Germinal center (tissue), 1 donor: ENCODE measurements at places on chromosomes 5 and 9.
A peak's percentile ranks its signal among the peaks of the same experiment; 100 is the strongest.

DNA sequence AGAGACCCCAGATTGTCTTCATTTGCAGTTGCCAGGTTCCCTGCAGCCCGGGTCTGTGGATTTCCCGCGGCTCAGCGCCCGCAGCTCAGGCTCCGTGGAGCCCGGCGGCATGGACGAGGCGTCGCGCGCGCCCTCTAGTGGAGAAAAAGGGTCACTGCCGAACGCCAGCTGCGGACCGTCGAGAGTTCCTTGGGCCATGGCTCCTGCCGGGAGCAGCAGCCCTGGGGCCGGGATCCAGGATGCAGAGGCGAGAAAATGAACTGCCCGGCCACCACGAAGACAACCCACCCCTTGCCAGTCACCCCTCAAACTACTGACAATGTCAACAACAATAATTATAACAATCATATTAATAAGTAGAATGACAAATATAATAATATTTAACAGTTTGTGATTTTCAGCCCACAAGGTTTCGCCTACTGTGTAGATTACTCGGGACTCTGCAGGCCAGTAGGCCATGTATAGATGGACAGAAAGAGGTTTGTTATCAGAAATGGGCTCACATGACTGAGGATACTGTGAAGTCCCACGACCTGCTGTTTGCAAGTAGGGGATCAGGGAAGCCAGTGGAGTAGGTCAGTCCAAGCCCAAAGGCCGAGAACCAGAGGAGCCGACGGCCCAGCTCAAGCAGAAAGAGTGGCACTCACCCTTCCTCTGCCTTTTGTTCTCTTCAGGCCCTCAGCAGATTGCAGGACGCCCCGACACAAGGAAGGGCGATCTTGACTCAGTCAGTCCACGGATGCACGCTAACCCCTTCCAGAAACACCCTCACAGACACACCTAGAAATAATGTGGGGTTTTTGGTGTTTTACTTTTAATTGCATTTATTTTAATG is 43.1 kb downstream of the BOD1 start:
- DNase-seq, result peak; percentile 66

DNA sequence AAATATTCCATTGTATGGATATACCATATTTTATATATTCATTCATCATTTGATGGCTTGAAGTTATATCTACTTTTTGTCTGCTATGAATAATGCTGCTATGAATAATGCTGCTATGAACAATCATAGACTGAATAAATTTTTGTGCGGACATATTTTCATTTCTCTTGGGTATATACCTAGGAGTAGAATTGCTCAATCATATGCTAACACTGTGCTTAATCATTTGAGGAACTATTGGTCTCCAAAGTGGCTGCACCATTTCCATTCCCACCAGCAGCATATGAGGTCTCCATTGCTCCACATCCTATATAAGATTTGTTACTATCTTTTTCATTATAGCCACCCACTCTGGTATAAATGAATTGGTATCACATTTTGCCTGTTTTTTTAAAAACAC is 18.3 kb upstream of the TEK start:
- DNase-seq, result no peak

DNA sequence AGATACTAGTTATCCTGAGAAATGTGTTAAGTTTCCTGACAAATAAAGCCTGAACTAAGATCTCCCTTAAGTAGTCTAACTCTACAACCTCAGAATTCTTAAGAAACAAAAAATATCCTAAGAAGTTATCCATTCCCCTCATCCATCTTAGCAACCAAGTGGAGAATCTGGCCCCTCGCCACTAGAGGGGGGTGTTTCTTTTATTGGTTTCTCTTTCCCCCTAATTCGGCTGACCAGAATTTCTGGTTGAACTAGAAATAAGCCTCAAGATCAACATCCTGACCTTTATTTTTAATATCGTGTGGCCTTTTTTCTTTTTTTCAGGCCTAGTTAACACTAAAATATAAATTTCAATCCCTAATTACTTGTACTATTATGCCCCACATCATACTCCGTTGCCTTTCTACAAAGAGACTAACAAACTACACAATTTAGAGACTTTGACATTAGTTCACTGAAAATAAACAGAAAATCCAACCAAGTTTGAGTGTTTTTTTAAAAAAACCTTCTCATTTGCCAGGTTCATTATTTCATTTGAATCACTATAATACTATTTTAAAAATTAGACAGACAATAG is 14.3 kb upstream of the NR4A3 start:
- peak; percentile 70 for DNase-seq

DNA sequence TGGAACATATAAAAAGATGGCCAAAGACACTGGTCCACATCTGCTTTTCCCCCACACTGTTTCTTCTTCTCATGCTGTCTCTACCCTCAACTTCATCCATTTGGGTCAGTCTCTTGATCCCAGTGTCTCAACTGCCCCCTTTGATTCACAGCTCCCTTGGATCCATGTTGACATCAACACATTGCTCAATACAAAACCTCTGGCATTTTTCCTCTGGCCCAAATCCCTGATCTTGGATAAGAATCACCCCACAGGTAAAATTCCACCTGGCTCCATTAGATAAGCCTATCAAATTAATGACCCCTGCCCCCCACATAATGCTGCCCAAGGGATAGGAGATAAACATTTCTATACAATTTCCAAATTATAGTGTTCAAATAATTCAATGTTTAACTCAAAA is 229.8 kb downstream of the TLE1 start:
- DNase-seq, result no peak

GRCh38 chr9:125854553-125855275 is 107.5 kb downstream of the PBX3 start:
- DNase-seq, result no peak

- DNase-seq, result no peak
Measured at GRCh38 chr5:127580731-127581130, 63.3 kb downstream of the PRRC1 start.

GRCh38 chr9:91948101-91948596 is 1.9 kb downstream of the ROR2 start:
- DNase-seq, result no peak

- DNase-seq, result no peak
Measured at GRCh38 chr5:132776938-132777208, 166 bp downstream of the SEPTIN8 start.

DNA sequence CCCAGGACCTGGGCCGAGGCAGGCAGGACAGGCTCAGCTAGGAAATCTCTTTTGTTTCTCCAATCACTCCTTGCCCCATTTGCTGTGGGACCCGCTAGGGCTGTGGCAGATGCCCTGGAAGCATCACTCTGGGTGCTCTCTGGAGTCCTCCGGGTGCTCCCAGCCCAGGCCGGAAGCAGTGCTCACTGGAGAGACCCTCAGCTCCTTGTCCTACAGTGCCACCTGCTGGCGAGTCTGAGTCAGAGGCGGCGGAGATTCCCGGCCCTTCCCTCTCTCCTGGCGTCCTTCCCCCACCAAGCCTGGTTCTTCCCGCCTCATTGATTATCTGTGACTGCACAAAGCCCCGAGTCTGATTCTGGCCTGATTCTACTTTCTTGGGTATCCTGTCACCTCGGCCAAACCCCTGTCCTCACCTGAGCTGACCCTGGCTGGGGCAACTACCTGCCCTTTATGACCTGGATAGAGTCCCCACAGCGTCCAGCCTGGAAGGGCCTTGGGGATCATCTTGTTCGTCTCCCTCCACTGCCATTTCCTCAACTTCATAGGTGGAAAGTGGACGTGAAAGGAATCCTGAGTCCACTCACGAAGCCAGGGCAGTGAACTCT is 7.3 kb upstream of the BARHL1 start:
- DNase-seq, result peak; percentile 69

DNA sequence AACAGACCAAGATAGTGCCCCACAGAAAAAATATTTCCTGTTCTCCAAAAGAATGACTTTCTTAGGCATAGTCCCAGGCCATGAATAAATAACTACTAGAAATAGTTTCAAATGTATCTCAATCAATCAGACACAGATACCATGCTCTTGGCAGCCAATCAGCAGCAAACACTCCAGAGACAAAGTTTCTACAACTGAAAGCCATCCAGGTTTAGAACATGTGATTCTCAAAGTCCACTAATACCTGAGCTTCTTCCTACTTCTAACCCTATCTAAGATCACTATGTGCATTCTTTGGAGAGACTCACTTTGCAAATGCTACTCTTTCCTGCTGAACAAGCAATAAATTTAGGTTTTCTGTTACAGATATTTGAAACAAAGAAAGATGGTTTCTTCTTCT is 425.8 kb upstream of the GRIN3A start:
- DNase-seq, result no peak

DNA sequence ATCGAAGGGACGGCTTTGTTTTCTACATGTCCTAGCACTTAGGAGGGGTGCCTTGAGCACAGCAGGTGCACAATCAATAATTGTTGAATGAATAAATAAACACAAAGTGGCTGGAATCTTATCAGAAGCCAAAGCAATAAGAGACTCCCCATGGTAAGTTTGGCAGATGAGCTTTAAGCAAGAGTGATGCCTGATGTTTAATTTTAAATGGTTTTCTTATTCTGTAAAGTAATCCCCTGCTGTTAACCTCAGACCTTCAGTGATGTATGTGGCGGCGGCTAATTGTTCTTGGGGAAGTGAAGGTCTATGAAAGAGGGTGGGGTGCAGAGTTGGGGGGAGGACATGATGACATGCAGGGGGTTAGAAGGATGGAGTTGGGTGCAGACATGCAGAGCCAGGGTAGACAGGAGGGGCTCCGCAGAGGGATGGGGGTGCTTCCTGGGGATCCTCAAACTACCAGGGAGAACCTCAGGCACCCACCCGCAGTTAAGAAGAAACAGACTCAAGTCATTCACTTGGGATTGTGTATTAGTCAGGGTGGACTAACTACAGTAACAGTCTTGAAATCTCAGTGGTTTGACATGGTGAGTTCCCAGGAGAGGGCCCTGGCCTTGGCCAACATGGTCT is 65.7 kb upstream of the SHB start:
- no peak for DNase-seq

DNA sequence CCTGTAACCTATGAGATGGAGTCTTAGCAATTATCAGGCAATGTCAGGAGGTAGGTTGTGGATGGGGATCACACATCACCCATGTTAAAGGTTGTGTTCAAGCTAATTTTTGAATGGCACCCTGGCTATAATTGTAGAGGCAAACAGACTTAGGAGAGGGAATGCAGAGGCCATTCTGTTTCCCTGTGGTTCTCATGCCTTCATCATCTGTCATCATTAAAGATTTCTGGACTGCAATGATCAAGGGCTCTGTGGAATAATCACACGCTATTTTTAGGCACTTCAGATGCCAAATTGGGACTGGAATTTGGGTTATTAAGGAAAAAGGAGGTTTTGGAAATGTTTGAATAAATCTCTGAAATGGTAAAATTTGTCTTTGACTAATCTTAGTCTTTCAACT is 1065.4 kb downstream of the TAF11L14 start:
- DNase-seq, result no peak

DNA sequence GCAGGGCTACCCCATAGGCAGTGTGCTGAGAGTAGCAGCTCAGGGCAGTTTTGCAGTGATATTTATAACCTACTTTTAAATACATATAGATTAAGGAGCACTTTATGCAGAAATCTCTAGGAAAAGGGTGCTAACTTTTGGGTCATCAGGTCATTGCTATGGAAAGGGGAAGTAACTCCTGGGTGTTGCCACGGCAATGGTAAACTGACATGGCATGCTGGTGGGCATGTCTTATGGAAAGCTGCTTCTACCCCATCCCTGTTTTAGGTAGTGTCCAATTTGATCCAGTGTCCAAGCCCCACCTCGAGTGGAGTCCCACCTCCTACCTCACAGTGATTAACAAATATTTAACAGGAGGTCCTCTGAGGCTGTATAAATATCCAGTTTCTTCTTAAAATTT is 56.8 kb upstream of the XPA start:
- no peak for DNase-seq

DNA sequence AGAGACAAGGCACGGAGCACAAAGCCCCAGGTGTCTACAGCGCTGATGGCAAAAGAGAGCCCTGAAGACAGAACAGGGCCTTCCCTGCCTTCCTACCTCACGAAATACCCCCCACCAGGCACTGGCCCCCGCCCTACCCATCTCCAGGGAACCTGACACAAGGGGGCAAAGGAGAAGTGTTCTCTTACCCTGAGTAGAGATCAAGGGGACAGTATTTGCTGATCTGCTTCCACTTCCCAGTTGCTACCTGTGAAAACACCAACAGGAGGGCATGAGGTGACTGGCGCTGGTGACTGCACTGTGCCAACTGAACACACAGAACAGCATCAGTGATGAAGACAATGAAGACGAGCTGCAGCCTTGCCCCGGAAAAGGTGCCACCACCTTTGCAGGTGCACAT is 27.4 kb downstream of the IPPK start:
- DNase-seq, result no peak

GRCh38 chr9:72856972-72857623 is 95.8 kb downstream of the ALDH1A1 start:
- DNase-seq, result no peak

- peak; percentile 30 for DNase-seq
Measured at GRCh38 chr9:78369639-78370219, 72.8 kb downstream of the PSAT1 start.

- no peak for DNase-seq
Measured at GRCh38 chr9:77808751-77809081, 160.6 kb upstream of the GNA14 start.

- no peak for DNase-seq
Measured at GRCh38 chr5:140054086-140054689, 11.1 kb upstream of the NRG2 start.

GRCh38 chr5:175655411-175655810 is 2.5 kb upstream of the HRH2 start:
- no peak for DNase-seq

DNA sequence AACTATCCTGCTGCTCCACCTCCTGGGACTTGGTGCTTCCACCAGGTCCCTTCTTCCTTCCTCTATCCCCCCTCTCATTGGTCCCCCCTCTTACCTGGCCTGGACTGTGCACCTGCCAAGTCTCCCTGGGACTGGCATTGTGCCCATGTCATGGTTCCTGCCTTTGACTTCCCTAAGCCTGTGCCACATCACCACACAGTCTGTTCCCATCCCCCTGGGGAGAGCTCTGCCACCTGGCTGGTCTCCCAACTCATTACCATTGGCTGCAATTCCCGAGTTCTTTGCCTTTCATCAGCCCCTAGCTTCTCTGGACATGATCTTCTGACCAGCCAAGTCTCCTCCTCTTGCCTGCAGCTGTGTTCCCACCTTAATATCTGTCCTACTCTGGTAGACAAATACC is 180.3 kb downstream of the SREK1 start:
- DNase-seq, result no peak

DNA sequence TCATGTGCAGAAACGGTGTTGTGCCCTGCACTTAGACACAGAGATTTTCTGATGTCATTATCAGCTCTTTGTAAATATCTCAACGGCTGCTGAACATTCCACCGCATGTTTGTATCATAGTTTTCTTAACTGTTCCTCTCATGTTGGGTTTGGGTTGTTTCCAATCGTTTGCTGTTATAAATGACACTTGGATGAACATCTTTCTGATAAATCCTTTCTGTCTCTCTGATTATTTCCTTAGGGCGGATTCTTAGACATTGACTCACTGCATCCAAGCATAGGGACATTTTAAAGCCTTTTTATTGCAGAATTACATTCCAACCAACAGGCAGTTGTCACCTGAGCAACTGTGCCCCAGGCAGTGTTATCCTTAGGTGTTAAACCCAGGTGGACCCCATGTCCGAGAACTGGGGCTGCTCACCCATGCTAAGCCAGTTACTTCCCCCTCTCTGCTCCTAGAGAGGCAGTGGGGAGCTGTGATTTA is 28.5 kb downstream of the COL5A1 start:
- no peak for DNase-seq

GRCh38 chr5:30131-30530 is 61.8 kb upstream of the PLEKHG4B start:
- DNase-seq, result no peak

GRCh38 chr5:150637245-150638052 is 3.0 kb upstream of the SYNPO start:
- no peak for DNase-seq
